ENCODE measurements at places on chromosomes 11 and 22.
A peak's percentile ranks its signal among the peaks of the same experiment; 100 is the strongest.

DNA sequence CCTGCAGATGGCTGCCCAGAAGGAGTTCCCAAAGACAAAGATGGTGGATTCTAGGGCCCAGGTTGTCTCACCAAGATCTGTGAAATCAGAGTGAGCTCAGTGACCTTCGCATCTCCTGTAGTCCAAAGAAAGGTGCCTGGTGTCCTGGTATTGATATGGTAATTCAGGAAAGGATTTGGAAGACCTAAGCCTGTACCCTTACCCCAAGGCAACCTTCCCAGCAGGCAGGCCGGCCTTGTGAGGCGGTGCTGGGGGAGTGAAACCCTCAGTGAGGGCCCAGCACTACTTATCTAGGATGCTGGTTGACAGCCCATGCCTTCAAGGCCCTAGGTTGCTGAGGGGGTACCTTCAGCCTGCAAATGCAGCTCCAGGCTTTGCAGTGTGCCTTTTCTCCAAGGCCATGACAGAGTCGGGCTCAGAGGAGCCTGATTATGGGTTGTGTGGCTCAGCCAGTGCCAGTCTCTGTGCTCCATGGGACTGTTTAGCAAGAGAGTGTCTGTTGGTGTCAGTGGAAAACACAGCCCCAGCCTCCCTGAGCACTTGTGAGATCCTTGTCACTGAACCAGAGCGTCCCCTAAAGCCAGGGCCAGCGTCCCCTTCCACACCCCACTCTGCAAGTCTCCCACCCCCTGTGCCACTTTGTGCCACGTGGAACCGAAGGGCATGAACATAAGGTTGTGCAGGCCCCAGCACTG lies 72.8 kb upstream of the MYOD1 start:
- no peak for DNase-seq

- no peak for DNase-seq
Measured at GRCh38 chr11:60935676-60936442, 11.6 kb downstream of the TMEM132A start.

GRCh38 chr22:50547263-50547985 lies 1.7 kb downstream of the KLHDC7B start:
- DNase-seq: no peak

GRCh38 chr22:46070803-46071450 lies 79.4 kb upstream of the PPARA start:
- peak; percentile 38 for DNase-seq

DNA sequence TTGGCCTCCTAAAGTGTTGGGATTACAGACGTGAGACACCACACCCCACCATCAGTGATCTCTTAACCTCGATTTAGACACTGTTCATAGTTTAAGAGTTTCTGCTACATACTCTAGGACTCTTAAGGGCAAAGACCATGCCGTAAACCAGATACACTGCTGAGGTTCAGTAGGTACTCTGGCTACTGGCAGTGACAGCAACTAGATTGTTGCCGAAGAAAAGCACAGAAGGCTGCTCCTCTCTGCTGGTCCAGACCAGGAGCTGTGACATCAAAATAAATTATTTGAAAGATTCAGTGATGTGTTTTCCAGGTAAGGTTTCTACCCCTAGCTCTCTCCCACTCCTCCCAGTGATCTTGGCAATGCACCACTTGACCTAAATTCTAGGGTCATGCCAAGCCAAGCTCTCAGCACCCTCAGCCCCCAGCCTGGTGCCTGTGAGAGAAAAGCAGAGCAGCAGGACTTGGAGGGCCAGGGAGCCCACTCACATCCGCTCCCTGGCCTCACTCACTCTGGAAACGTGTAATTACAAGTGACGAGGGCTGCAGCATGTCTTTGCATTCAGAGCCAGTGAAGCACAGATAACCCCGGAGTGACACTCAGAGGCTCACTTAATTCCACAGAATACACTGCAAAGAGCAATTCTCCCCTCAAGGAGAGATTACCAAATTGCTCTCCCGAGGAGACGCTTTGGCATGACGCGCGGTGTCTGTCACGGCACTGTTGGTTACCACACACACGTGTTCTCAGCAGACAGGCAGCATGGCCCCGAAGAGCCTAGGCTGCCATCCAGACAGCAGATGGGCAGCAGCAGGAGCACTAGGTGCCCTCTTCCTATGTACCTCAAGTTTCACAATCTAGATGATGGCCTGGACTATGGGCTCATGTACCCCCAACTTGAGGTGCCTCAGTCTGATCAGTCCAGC lies 96.9 kb upstream of the PITPNB start:
- DNase-seq: no peak

DNA sequence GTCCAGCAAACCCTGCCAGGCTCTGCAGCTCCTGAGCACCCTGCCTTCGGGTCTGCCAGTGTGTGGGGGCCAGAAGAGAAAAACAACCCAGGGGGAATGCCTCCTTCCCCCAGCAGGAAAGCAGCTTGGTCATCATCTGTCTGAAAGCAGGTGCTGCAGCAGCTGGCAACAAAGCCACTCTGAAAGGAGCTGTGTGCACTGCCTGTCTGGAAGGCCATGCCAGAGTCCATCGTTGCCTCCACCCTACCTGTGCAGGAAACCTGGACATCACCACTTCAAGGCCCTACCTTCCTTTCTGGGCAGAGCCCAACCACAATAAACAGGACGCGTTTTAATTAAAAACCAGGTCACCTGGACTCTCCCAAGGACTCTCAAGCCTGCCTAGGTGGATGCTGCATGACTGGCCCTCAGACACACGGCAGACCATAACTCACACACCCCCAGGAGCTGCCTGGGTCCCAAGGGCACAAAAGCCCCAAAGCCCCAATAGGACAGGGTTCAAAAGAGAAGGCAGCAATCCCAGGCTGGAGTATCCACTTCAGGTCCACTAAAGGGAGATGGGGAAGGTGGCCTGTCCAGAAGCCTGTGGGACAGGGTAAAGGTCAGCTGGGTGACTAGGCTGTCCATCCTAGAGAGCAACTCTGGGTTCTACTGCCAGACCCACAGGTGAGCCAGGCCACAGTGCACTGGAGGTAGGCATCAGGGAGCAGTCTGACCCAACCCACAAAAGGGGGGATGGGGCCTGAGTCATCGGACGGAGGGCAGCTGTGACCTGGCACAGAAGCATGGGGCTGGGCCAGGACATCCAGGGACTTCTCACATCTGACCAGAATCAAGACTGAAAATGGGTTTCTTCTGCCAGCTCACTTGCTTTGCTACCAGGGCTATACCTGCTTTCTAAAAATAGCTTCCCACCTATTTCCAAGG lies 6.1 kb downstream of the GNB1L start:
- DNase-seq: no peak

DNA sequence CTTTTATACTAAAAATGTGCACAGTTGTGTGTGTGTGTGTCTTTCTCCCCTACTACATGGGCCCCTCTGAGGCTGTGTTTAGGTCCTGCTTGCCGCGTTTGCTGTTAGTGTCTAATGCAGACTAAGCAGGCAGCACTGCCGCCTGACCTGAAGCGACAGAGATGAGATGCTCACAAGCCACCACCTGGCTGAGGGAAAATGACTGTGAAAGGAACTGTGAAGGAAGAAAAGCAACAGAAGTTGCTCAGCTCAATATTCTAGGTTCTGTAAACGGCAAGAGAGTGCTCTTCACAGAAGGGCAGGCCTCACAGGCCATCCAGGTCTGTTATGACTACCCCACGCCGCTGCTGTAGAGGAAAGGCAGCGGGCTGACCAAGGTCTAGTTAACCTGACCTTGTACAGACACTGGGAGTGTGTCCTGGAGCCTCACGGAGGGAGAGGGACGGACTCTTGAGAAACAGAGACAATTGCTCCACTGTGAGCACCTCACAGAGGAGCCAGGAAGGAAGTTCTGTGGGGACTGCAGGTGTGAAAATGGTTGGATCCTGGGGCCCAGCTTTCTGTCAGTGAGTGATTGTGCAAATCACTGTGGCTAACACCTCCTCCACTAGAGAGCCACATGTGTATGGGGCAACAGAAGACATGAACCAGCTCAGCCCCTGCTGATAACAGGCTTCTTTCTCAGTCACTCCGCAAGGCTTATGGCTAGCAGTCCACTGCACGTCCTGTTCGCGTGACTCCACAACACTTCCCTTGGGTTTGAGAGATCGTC lies 31.3 kb upstream of the YPEL1 start:
- no peak for DNase-seq

- DNase-seq: no peak
Measured at GRCh38 chr22:23565305-23565914, 14.7 kb downstream of the IGLL1 start.

GRCh38 chr22:32788904-32789624 lies 12.4 kb upstream of the TIMP3 start:
- no peak for DNase-seq

Data from kidney capillary endothelial cell (primary cell).